ENCODE measurements at places on chromosomes 13 and 19. TPM values are rescaled to one million over a fixed set of nuclear protein-coding genes. Genes with fewer than 3 reads are reported as not detected.
A peak's percentile ranks its signal among the peaks of the same experiment; 100 is the strongest.

The TMEM59L gene
- total RNA-seq: under 0.01 TPM

The ZNF329 gene
- 16.8 TPM for total RNA-seq

- no peak for DNase-seq
These were observed 28.3 kb upstream of the PCDH9 start for GRCh38 chr13:67258482-67258881.

The LILRB5 gene
- not detected for total RNA-seq

DNA sequence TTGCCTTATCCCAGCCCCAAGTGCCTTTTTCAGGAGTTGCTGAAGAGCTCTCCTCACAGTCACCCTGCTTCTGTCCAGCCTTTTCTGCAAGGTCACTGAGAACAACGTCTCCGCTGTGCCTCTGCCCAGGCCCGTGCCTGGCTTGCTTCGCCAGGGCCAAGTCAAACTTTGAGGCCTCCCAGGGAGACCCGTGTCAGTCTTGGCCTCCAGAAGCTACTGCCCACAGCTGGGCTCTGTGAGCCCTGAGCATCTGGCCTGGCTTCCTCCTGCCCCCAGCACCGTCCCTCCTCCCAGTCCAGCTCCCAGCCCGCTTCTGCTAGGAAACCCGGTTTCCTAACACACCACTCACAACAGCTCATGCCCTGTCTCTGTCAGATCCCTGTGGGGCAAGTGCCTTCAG is 165.9 kb downstream of the TEX29 start:
- DNase-seq: no peak

The BICRA gene
- total RNA-seq: 1.8 TPM

DNA sequence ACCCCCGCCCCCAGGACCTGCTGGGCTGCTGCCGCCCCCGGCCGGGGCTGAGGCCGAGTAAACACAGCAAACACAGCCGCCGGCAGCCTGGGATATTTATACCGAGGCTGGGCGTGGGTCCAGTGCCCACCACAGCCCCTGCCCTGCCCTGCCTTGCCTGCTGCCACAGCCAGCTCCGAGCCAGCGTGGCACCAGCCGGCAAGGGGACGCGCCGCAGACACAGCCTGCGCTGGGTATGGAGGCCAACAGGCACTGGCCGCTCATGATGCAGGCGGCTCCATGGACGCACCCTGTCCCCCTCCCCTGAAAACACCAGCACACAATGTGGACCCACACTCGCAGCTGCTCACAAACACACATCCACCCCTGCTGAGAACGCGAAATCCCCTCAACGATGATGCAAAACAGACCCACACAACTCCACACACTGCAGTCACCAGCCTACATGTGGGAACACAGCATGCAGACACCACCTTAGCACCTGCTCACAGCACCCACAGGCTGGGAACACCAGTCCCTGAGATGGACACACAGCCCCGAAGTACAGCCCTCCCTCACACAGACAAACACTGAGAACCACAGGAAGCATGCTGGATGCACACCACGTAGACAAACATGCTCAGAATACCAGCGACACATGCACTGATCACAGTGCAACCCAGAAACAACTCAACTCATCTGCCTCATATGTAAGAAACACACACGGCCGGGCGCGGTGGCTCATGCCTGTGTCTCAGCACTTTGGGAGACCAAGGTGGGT is 16.2 kb downstream of the CCDC97 start:
- peak; percentile 80 for DNase-seq

GRCh38 chr19:46856062-46857022 is 4.5 kb upstream of the ARHGAP35 start:
- DNase-seq: peak; percentile 94

GRCh38 chr13:76796851-76797250 is 89.4 kb downstream of the KCTD12 start:
- no peak for DNase-seq

DNA sequence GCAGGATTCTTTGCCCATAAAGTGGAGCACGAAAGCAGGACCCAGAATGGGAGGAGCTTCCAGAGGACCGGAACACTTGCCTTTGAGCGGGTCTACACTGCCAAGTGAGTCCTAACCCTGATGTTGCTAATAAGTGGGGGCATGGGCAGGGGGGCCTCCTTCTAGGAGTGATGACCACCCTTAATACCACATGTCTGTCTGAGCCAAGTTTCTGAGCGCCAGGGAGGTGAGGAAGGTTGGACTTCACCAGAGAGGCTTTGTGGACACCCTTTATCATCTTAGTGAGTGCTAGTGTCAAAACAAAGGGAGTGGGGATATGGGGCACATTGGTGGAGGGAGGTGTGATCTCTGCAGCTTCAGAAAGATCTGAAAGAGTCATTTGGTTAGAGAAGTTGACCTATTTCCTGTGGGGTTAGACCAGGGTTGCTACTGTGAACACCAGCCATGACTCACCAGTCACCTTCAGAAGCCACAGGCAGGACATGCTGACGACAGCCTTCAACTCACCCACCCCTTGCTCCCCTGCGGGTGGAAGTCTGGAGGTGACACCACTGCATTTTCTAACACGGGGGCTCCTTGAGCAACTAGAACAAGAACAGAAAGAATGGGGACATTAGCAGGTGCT is 8.8 kb downstream of the ALOX5AP start:
- peak; percentile 61 for DNase-seq

DNA sequence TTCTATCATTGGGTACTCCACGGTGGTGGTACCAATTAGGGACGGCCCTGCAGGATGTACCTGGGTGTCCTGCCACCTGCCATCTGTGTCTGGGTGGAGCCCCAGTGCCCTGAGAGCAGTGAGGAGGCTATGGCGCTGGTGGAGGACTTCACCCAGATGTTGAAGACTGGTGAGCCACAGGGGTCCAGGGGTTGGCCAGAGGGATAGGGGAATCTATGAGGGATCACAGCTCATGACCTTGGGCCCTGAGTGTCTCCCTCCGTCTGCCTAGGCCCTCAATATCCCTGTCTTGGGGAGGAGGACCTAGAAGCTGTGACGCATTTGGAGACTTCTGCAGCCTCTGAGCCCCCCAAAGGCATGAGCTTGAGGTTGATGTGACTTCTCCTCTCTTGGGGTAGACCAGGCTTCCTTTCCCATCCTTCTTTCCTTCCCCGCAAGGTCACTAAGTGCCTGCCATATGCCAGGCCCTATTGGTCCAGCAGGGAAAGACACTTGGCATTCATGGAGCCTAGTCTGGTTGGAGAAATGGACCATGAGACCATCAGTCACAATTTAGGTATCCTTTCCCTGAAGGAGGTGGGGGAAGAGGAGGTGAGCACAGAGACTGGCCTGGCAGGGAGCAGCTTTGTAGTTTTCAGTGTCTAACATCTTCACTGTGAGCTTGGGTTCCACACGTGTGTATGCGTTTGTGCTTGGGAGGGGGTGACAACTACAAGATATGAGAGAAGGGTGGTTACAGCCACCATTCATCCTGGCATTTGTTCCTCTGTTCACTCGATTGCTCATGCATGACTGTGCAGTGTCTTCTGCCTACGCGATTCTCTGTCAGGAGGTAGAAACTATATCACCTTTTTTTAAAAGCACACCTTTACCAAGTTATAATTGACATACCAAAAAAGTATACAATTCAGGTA is 5.1 kb upstream of the MZF1 start:
- DNase-seq: no peak

DNA sequence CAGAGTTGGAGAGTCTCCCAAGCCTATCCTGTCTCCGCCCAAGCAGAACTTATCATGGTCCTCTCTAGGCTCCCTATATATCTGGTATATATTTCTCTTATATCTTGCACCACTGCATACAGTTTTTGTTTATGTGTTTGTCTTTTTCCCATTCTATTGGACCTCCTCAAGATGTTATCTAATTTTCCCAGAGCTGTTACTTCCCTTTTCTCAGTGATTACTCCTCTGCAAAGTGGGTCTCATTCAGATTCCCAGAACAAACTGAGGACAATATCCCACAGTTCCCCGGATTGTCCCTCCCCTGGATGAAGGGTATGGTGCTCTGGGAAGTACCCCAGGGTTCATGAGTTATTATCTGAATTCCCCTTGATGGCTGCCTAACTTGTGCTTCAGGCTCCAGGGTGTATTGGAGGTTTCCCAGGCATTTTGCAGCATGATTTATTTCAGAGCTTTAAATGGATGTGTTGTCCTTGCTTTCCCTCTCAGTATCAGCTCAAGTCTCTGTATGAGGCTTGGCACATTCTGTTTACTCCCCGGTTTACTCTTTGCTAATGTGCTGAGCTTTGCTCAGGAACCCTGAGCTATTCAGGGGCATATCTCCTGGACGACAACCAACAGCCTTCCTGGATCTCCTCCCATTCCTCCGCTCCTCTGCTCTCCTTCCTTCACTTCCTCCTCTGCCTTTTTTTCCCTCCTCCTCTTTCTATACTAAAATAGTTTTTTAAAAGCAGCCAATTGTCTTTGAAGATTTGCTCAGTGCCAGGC is 329.3 kb downstream of the SPRY2 start:
- no peak for DNase-seq

The OLFM2 gene
- 2.7 TPM for total RNA-seq

The BRME1 gene
- total RNA-seq: 0.28 TPM

DNA sequence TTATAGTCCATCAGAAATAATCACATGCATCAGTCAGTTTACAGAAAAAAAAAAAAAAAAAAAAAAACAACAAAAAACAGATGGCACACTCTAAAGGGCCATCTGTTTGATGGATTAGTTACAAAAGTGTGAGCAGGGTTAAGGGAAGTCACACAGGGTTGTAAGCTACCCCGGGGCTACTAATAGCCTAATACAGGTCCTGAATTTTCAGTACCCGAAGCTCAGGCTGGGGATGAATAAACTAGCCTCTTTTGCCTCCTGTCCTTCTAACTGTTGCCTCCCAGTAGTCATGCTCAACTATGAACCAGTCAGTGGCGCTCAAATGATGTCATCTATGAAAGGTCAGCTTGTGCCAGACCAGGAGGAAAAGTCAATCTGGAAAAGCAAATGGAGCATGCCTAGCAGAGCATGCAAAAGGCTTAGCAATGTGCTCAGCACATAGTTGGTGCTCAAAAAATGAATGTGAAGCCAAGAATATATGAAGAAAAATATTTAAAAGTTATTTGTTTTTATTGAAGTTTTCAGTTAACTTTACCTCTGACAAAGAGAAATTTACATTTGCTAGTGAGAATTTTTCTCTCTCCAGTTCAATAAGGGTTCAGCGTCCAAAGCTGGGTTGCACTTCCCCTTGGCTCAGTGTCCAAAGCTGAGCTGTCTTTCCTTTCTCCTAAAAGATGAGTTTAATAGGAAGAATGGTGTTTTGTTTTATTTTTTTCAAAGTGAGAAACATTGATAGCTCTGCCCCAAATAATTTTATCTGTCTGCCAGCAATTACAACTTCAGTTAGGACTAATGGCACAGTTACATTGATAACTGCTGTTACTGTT is 30.8 kb upstream of the LRCH1 start:
- no peak for DNase-seq

DNA sequence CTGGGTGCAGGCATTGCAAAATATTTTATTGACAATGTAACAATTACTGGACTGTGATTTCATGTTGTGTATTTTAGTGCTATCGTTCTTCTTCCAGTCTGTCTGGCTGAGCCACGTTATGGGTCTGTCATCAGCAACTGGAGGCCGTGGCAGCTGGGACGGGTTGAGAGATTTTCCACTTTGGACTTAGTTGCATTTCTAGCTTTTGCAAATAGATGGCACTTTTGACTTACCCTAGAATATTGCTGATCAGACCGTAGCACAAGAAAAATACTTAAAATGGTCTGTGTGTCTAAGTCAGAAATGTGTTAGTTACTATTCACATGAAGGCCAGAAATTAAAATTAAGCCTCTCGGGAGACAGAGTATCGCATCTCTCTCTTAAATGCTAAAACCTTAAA is 211.1 kb downstream of the TEX29 start:
- DNase-seq: peak; percentile 0

The ARHGAP33 gene
- 0.72 TPM for total RNA-seq

GRCh38 chr19:46748325-46749109 is 2.3 kb upstream of the STRN4 start:
- DNase-seq: peak; percentile 56
